ENCODE measurements at places on chromosomes 2 and 18.

DNA sequence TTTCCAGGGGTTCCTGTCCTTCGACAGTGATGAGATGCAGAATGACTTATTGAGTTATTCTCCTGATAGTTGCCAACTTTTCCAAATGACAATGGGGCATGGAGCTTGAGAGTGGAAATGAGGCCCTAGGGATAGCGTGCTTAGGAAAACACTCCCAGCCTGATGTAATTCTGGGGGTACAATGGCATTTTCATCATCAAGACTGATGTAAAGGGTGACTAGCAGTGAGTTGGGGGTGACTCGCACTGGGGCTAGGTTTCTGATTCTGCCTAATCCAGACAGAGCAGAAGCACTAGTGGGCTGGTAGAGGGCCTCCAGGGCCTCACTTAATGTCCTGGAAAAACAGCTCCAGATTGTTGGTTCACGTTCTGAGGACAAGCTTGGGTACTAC lies 34.0 kb upstream of the IL37 start:
- no peak for DNase-seq

DNA sequence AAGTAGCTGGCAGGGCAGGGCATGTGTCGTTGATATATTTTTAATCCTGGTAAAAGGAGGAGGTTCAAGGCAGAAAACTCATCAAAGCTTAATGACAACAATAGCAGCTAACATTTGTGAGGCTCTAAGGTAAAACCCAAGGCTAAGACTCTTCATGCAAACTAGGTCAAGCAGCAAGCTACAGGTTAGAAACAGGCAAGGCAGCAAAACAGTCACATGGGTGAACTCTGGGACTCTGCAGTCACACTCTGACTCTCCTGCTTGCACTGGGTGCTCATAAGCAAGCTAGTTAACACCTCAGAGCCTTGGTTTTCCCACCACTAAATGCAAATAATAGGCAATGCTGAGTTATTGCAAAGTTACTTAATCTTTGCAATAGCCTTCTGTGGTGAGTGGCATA lies 7.9 kb downstream of the IL1RN start:
- DNase-seq: no peak

GRCh38 chr2:96353032-96353561 lies 17.5 kb downstream of the NCAPH start:
- DNase-seq: no peak

DNA sequence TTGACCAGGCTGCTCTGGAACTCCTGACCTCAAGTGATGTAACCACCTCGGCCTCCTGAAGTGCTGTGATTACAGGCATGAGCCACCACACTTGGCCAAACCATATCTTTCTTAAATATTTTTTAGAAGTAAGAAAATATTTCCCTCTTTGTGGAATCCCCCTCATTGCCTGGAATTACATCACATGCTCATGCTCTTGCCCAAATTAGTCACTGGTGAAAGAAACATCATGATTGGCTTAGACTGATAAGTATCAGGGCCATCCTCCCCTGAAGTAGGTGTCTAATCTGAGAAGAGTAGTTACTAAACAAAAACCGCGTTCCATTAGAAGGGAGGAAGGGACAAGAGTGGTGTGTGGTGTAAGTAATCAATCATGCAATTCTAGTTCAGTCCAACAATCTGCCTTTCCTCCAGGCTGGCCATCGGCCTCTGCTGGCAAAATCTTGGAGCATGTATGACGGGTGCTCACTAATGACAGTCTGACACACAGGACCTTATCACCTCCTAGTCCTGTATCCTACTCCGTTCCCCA lies 52.3 kb upstream of the SCG2 start:
- no peak for DNase-seq

- DNase-seq: no peak
These were observed 235.8 kb downstream of the TPGS2 start for GRCh38 chr18:36593001-36593400.

DNA sequence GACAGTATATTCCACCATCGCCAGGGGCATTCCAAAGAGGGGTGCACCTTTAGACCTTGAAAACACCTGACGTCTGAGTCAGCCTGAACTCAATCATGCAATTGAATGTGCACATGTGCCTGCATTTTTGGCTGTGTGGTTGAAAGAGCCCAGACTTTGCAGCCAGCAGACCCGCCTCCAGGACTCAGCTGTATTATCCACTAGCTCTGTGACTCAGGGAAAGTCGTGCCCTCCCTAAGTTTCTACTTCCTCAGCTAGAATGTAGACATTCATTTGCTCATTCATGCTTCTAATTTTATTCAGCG lies 94.2 kb downstream of the LRRC30 start:
- DNase-seq: no peak

- DNase-seq: no peak
These were observed 31.6 kb downstream of the MOGAT1 start for GRCh38 chr2:222703091-222703490.

DNA sequence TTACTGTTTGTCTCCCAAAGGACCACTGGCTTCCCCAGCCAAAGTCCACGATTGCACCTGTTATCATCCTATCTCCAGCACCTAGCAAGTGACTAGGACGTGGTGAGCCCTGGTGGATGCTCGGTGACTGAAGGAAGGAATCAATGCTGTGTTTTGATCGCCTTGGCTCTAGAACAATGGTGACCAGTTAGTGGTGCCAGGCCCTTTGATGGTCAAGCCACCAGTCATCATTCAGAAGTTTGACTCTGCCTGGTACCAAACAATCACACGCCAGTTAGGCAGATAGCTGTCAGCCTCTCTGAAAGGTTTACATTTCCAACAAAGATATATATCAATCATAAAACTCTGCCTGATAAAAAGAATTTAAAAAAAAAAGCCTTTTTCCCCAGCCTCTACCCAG lies 244.1 kb downstream of the SH3BP4 start:
- no peak for DNase-seq

DNA sequence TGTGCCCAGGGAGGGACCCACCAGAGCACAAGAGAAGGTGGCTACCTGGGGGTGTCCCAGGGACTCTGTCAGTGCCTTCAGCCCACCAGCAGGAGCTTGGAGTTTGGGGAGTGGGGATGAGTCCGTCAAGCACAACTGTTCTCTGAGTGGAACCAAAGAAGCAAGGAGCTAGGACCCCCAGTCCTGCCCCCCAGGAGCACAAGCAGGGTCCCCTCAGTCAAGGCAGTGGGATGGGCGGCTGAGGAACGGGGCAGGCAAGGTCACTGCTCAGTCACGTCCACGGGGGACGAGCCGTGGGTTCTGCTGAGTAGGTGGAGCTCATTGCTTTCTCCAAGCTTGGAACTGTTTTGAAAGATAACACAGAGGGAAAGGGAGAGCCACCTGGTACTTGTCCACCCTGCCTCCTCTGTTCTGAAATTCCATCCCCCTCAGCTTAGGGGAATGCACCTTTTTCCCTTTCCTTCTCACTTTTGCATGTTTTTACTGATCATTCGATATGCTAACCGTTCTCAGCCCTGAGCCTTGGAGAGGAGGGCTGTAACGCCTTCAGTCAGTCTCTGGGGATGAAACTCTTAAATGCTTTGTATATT lies 14.0 kb downstream of the ITM2C start:
- DNase-seq: no peak

- DNase-seq: no peak
These were observed 394.8 kb downstream of the PID1 start for GRCh38 chr2:228876276-228876675.

DNA sequence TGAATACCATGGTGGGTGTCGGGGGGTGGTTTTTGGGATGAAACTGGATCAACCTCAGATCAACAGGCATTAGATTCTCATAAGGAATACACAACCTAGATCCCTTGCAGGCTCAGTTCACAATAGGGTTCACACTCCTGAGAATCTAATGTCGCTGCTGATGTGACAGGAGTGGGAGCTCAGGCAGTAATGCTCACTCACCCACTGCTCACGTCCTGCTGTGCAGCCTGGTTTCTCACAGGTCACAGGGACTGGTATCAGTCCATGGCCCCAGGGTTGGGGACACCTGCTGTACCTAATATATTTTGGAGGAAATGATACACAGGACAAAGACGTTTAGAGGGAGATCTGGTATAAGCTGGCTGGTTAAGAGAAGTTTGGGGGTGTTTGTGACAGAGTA lies 338.8 kb downstream of the PLCL1 start:
- no peak for DNase-seq

- DNase-seq: no peak
These were observed 17.7 kb upstream of the NFE2L2 start for GRCh38 chr2:177282181-177282641.

- DNase-seq: no peak
These were observed 207.4 kb downstream of the NCKAP5 start for GRCh38 chr2:133360882-133361281.

- DNase-seq: no peak
These were observed 29.3 kb upstream of the FAM171B start for GRCh38 chr2:186664385-186665043.

- DNase-seq: no peak
These were observed 11.5 kb downstream of the ASAP2 start for GRCh38 chr2:9217838-9218770.

DNA sequence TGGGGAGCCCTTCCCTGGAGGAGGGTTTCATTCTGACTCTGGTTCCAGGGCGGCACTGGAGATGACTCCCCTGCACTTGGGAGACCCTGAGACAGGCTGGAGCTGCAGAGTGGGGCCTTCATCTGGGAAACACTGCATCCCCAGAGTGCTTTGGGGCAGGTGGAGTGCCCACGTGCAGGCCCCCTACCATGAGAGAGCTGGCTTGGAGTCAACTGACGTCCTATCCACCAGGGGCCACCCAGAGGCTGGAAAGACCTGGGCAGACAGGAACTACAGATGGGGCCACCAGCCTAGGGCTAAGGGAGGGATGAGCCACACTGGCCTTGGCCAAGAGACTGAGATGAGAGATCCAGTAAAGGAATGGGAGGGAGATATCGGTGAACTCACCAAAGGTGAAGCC lies 153.8 kb downstream of the ASB1 start:
- no peak for DNase-seq

DNA sequence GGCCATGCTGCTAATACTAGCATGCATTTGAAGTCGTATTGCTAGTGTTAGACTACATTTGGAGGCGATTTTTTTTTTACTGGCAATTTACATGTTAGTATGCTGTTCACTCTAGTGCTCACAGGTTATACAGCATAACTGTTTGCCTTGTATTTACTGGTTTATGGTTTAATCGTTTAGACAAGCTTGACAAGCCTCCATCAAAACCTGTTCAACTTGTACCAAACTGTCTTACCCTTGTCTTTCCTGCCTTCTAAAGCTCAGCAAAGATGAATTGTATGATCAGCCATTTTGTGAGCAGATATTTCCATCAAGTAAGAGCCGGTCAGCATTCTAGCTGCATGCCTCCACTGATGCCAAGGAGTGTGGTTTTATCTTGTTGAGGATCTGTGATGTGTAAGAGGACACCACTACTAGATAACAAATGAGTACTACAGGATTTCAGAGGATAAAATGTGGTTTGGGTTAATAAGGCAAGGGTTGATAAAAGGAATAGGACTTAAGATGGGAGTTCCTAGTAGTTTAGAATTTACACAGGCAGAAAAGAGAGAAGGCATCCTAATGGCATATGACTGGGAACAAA lies 68.4 kb upstream of the ITM2C start:
- DNase-seq: no peak

- DNase-seq: no peak
These were observed 240.3 kb downstream of the CDH7 start for GRCh38 chr18:65990944-65991708.

DNA sequence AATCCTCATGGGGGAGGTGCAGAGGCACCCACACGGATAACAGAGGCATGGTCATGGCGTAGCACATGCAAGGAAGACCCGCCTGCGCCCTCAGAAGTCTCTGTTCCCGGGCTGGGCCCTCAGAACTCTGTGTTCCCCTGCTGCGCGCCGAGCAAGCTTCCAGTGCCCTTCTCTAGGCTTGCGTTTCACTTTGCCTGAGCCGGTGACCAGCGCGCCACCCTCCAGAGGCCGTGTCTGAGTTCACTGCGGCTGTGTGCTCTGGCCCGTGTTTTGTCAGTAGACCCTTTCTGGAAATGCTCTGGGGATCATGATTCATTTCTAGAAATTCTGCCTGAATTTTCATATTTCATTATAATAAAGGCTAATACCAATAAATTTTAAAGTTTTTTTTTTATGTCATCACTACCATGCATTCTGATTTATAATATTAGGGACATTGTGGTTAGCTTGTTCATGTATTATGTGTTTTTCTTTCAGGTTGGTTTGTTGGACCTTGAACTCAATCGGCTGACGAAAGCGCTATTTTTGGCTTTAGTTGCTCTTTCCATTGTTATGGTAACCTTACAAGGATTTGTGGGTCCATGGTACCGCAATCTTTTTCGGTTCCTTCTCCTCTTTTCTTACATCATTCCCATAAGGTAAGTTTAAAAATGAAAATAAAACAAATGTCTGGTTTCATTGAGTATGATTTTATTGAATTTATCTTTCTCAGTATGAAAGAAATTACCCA lies 142.7 kb upstream of the NFATC1 start:
- DNase-seq: no peak

- DNase-seq: no peak
These were observed 258.9 kb upstream of the TNP1 start for GRCh38 chr2:217118559-217119284.

DNA sequence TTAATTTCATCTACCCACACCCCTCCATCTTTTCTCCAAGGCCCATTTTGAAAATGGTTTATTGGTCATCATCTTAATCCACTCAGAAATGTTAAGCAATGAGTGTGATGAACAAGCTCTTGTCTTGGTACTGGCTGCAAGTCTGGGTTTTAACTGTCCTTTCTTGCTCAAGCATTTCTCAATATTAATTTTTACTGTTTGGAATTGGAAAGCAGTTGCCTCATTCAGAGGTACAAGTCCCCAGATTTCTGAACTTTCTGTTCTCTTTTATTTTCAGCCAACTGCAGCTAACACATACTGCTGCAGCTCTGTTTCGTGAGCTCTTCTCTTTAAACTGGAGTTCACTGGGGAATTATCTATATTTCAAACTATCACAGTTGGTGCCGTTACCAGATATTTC lies 99.4 kb upstream of the TEX51 start:
- DNase-seq: no peak

DNA sequence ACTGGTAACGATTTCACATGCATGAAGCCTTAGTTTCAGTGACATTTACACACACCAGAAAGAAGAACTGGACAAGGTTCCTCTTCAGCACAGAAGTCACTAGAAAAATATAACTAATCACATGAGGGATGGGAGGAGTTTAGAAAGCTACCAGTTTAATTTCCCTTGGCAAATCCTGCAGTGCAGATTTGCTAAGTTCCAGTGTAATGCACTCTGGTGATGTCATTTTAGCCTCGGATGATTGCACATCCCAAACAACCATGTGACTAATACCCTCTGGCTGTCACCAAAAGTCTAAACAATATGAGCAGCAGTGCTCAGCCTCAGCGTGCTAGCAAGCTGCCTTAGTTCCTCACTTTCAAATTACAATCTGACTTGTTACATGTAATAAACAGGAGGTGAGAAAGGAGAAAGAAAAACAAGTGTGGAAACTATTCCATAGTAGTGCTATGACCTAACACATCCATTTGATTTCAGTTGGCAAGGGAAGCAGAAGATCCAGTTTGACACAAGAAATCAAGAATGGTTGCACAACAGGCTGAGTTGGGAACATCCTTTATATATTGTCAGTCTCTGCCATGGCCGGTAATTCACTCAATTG lies 35.3 kb upstream of the PPP1CB start:
- no peak for DNase-seq

DNA sequence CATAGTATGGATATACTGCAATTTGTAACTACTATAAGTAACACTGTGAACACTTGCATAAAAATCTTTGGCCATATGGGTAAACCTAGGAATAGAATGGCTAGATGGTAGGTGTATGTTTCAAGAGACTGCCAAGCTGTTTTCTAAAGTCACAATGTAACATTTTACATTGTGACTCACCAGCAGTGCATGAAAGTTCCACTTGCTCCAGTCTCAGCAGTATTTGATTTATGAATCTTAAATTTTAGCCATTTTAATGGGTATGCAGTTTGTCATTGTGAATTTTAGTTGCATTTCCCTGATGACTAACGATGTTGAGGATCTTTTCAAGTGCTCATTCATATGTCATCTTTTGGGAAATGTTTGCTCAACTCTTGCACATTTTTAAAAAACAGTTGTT lies 86.1 kb downstream of the FARSB start:
- DNase-seq: no peak
